ENCODE measurements at places on chromosomes 7 and 10. TPM values are rescaled to one million over a fixed set of nuclear protein-coding genes. Genes with fewer than 3 reads are reported as not detected.

DNA sequence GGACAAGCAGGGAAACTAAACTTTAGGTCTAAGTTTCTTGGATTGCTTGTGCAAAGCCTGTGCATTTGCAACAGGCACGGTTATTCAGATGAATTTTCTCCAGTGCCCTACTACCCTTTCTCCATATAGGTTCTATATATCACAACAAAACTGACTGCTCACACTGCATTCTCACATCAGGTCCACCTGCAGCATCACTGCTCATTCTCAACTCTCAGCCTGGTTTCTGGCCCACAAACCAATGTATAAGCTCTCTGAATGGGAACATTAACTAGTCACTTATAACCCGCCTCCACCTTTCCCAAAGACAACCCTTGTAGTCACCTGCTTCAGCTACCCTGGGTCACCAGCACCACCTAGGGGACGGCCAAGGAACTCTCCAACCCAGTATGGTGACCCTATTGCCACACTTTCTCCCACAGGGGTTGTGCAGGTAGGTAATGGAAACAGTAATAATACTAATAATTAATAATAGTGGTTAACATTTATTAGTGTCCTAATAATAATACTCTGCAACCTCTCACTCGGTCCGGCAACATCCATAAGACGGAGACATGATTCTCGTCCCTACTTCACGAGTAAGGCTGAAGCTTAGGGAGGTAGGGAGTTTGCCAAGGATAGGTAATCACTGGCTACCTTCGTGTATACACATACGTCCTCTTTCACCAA, 97.3 kb downstream of the CLEC2L start:
- peak; percentile 45 for DNase-seq

- no peak for DNase-seq
Measured at GRCh38 chr10:22442063-22442462, 96.8 kb downstream of the SPAG6 start.

- no peak for DNase-seq
Measured at GRCh38 chr10:84241185-84241790, at the start of gene LRIT1. LRIT1 (minus strand) TSS chr10:84241546; CDS start chr10:84241439, 107 bp downstream.

- DNase-seq: peak; percentile 83
Measured at GRCh38 chr7:99092064-99092720, 51.7 kb downstream of the SMURF1 start.

DNA sequence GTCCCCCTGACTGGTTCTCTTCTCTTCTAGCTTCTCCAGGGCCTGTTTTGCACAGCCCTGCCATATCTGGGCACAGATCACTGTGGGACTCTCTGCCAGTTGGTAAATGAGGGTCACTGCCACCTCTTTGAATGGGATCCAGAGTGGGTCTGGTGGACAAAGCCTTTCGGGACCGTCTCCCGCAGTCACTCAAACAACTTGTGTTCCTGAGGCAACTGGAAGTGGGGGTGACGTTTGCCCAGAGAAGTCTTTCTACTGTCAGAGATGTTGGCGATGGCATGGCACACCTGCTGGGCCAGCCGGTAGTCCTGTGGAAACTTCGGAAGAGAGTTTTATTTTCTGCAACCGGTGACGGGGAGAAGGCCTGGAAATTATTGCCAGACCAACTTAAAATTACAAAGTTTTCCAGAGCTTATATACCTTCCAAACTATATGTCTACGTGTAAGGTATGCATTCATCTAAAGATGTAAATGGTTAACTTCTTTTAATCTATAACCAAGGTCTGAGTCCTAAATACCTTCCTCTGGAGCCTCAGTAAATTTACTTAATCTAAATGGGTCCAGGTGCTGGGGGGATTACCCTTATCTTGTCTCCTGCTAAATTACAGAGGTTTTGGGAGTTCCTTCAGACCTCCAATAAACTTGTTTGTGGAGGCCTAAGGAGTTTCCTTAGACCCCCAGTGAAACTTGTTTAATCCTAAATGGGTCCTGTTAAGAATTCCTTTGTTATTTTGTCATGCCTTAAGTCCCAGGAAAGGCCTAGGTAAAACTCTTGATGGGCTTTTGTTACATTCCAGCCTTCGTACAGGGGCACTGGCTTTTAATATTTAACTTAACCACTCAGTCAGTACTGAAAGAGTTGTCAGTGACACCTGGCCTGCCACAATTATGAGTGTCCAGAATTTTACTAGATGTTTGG, 94.0 kb downstream of the NPSR1 start:
- DNase-seq: no peak

DNA sequence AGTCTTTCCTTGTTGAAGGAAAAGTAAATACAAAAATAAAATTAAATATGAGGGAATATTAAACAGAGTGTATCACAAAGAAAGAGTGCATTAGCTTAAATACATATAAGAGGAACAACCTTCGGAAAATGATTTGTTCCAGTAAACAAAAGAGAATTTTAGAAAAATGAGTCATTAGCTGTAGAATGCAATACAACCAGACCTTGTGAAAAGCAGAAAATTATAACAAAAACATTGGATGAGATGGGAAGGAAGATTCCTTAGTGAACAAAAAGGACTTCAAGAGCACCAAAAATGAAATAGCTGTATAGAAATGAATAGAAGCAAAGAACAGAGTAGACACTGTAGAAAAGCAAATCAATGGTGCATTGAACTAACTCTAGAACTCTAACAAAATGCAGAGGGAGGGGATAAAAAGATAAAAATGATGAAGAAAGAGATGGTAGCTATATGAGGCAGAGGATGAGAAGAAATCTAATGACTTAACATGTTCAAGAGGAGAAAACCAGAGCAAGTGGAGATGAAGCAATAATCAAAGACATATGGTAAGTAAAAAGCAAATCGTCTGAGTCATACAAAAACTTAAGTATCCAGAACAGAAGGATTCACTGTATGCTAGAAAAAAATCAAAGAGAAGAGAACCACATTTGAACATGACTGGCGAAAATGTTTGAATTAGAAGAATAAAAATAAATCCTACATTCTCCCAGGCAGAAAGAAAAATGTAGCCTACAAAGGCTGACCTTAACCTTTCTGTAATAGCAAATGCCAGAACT, 190.5 kb downstream of the TMEM26 start:
- DNase-seq: no peak

AMPH gene
- total RNA-seq: 1.1 TPM

TSPAN33 gene
- total RNA-seq: 33.7 TPM

DNA sequence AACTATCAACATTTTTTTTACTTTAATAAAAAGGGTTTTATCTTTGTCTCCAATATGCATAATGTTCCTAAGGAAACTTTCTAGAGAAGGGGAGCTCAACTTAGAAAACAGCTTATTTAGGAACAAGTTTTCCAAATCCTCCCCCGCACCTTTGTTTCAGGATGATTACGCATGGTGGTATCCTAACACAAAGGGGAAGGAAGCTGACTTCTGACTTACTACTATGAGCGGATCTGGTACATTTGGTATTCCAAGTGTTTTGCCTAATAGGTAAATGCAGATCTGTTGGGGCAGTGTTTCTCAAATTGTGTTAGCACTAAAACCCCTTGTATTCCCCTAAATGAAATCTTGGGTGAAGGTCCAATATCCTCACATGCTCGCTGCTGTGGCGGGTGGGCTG, 229.3 kb upstream of the KLF14 start:
- no peak for DNase-seq

GRCh38 chr10:131975003-131975402, 6.7 kb downstream of the BNIP3 start:
- no peak for DNase-seq

DNA sequence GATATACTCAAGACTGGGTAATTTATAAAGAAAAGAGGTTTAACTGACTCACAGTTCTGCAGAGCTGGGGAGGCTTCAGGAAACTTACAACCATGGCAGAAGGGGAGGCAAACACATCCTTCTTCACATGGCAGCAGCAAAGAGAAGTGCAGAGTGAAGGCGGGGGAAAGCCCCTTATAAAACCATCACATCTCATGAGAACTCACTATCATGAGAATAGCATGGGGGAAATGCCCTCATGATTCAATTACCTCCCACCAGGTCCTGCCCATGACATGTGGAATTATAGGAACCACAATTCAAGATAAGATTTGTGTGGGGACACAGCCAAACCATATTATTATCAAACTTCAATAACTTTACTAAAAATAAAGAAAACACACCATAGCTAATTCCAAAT, 30.4 kb upstream of the JAZF1 start:
- no peak for DNase-seq

CLDN4 gene
- 1.7 TPM for total RNA-seq

DNA sequence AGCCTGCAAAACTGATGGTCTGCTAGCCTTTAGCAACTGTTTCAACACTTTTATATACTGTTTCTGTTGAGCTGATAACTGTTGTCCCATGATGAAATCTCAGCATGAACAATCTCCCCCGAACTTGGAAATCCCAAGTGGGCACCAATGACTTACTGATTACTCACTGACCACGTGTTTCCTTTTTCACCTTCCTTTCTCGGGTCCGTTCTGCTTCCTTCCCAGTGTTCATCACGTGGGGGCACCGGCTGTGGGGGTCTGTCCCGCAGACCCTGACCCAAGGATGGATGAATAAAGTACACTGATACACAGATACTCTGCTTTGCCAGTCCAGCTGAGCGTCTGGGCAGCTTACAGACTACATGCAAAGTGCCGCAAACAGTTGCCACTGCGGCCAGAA, 39.0 kb upstream of the RASGEF1A start:
- no peak for DNase-seq

PDK4 gene
- total RNA-seq: 77.4 TPM

- DNase-seq: no peak
Measured at GRCh38 chr7:47600199-47601118, 18.5 kb upstream of the TNS3 start.

GRCh38 chr10:88793712-88794299, 8.7 kb upstream of the LIPM start:
- no peak for DNase-seq

DNA sequence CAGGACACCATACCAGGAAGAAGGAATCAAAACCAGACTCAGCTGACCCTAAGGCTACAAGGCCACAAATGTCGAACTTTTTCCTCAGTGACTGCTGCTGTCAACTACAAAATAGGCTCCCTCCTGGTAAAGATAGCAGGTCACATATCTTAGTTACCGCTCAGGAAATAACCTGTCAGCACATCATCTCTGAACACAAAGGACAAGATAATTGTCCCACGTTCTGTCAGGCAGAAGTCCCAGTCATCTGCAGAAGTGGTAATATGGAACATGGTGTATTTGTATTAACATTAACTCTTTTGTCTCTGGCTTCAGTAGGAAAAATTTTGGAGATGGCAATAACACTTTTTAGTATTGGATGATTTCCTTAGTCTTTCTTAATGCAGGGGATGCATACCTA, 630.2 kb upstream of the LRRTM3 start:
- DNase-seq: no peak

GRCh38 chr10:55500931-55501559, 700.0 kb upstream of the PCDH15 start:
- no peak for DNase-seq

DNA sequence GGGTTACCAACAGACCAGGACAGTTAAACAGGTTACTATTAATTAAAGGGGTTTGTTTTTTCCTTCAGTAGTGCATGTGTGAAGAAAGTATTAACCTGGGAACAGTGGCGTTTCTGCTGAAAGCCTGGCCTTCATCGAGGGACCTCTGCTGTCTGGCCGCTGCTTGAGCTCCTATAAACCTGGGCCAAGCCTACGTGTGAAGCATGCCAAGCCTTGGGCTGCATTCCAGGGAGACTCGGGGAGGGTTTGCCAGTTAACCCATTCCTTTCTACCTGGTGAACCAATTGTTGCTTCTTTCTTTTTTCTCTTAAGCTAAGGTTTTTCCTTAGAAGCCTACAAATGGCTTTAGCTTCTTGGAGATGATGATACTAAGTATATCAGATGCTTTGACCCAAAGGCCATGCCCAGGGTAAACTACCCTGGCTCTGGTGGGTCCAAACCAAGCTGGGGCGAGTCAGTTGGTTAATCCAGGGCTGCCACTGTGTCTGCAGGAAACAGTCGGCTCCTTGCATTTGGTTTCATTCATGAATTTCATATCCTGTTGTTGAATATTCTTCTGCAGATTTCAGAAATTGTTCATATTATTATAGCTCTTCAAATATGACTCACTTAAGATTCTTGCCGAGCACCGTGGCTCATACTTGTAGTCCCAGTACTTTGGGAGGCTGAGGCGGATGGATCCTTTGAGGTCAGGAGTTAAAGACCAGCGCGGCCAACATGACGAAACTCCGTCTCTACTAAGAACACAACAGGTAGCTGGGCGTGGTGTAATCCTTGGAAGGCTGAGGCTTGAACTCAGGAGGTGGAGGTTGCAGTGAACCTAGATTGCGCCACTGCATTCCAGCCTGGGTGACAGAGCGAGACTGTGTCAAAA, 23.8 kb downstream of the PFKP start:
- DNase-seq: no peak

GRCh38 chr7:12930534-12930933, 243.1 kb downstream of the ARL4A start:
- no peak for DNase-seq

DNA sequence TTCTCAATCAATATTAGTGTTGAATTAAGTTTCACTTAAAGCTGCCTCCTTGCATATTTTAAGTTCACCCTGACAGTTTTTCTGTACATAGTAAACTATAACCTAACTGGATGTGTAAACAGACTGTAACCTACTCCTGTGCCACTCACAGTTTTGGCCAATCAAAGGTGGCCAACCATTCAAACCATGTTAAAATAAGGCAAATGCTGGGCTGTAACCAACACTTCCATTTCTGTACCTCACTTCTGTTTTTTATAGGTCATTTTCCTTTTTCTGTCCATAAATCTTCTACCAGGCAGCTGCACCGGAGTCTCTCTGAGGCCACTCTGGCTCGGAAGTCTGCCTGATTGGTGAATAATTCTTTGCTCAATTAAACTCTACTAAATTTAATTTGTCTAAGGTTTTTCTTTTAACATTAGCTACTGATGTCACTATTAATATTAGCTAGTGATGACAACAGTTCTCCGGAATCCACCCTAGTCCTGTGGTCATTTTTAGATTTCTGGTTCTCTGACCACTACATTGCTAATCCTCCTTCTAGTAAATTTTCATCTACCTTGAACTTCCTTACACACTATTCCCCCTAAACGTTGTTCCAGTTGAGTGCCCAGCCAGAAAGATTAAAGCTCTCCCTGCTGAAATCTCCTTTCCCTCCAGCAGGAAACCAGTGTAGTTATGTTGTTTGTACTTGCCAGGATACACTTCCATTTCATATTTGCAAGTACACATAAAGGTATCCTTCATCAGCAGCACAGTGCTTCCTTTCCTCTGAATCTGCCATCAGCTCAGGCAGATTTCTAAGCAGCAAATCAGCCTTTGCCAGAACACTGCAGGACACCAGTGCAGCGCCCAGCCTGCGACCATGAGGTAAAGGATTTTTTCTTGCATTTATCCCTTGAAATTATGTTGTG, 18.6 kb upstream of the IFIT2 start:
- no peak for DNase-seq

SPDYE2 gene
- total RNA-seq: not detected

DNA sequence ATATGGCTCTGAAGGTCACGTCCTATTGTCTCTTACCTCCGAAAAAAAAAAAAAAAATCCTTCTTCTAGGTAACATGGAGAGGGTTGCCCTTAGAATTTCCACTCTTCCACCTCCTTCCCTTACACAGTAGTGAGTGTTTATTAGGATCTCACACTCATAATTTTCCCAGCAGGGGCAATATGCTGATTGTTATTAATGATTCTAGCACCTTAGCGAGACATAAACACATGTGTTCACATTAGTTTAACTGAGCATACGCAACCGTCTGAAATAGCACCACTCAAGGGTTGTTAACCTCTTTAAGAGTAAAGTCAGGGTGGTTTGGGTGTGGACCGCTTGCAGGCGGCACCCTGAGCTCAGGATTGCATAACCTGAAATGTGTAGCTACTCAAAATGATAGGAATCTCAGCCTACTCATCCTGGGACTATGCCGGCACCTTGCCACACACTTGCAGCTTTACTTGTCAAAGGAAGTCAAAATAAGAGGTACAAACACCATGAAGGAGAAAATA, 52.2 kb downstream of the CPEB3 start:
- peak; percentile 53 for DNase-seq

All from left lobe of liver (tissue), 2 donors.